ENCODE measurements at places on chromosomes 6 and 20.

DNA sequence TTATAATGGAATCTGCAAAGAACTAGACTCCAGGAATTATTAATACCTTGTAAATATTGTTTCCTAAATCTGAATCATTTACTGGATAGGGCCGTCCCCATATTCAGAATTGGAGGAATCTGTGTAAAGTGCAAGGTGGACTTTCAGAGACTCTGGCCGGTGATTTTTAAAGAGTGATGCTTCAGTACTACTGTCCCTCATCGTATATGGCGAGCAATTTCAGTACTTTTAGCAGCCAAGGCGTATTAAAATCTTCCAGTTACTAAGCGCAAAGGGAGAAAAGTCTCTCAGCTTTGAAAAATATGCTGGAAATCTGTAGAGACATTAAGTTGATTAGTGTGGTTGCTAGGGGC lies 483 bp downstream of the SMIM26 start:
- no peak for DNase-seq

GRCh38 chr20:37584238-37584807 lies 56.6 kb upstream of the BLCAP start:
- no peak for DNase-seq

DNA sequence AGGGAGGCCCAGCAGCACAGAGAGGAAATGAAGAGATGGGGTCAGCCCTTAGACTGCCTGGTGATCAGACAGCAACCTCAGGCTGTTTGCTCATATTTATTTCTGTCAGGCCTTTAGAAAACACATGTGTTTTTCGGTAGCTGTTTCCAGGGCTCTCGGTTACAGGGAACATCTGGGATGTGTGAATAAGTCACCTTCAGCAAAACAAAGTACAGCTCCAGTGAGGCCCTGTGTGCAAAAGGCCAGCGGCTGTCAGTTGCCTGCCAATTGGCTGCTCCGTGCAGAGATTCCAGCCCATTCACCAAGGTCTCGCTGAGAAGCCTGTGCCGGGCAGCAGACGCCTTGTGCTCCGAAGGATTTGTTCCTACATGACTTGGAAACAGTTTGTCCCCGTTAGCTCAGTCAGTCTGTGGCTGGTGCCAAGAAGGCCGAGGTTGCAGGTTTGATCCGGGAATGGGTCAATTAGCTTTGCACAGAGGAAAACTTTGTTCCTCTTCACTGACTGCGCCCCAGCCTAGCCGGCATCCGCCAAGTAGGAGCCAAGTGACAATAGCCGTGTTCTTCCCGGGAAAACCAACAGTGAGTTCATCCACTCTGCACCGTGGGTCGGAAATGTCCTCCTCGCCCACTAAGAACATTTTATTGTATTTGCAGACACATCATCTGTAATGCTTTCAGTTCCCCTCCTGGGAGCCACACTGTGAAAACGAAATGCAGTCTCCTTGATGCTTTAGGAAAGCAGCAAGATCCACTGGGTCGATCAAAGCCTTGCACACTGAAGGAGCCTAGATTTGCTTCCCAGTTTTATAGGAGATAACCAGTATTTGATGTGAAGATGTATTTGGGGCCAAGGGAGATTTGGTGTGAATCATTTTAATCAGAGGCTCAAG lies 315.4 kb upstream of the CDYL start:
- DNase-seq: no peak

- DNase-seq: no peak
These were observed 12.8 kb upstream of the SLC4A11 start for GRCh38 chr20:3251806-3252205.

DNA sequence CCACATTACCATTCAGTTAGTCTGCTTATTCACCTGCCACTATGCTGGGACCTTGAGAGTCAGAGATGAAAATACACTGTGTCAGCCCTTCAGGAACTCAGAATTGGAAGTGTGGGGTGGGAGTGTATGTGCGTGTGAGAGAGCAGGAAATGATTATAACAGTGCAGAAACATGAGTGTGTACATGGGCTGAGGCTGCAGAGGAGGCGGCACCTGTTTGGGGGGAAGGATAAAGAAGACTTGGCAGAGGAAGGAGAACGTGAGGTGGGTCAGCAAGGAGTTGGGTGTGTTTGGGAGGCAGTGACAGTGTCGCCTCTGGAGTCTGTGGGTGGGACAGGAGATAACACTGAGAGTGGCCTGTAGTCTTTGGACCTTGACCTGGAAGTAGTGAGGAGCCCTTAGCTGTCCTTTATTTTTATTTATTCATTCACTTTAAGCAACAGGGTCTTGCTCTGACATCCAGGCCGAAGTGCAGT lies 3.1 kb downstream of the CHMP4B start:
- DNase-seq: no peak

DNA sequence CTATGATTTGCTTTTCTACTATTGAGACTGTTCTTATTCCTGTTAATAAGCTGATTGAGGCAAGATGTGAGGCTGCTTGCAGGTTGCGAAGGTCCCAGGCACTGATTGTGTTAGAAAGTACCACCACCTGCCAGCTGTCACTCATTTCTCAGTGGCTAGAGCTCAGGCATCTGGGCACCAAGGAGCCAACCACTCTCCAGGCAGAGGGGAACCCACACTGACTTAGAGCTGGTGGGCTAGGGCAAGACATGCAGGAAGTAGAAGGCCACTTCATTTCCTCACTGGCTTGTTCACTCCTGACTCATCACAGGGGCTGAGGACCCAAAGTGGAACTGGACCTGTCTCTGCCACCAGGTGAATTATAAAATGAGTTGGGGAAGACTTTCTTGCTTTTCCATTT lies 7.8 kb upstream of the DLL1 start:
- DNase-seq: no peak

DNA sequence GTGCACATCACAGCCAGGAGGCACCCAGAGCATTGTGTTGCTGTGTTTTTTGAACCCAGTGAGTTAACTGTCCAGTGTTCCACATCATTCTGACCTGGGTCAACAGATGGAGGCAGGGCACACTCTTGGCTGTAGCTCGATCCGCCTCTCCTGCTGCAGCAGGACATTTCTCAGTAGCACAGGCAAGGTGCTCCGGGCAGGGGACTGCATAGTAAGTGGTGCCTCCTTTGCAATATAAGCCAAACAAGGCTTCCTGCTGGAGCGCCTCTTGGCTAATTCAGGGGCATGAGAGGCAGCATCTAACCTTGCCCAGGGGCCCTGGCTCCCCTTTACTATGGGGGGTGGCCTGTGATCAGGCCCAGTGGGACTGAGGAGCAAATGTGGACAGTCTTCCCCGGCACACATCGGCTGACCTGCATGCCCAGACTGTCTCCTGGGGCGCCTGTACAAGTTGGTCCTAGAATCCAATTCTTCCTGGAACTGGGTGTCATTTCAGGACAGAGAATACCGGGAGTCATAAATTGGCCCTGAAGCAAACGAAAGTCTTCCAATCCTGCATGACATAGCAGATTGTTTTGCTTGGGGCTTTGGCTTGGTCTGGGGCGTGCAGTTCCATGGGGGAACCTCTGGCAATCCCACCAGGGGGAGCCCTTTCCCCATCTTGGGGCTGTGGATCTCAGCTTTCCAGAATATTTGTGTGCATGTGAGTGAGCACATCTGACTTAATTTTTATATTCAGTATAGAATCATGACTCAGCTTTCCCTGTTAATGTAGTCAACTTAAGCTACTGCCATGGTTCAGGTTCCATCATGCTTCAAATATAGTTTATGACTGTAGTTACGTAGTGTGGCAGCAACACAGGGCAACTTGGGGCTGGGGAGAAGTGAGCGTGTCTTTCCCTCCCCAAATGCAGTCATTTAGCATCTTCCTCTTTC lies 56.0 kb upstream of the DDR1 start:
- DNase-seq: peak; percentile 27

- no peak for DNase-seq
These were observed 224.5 kb downstream of the NKAIN2 start for GRCh38 chr6:124028117-124028516.

DNA sequence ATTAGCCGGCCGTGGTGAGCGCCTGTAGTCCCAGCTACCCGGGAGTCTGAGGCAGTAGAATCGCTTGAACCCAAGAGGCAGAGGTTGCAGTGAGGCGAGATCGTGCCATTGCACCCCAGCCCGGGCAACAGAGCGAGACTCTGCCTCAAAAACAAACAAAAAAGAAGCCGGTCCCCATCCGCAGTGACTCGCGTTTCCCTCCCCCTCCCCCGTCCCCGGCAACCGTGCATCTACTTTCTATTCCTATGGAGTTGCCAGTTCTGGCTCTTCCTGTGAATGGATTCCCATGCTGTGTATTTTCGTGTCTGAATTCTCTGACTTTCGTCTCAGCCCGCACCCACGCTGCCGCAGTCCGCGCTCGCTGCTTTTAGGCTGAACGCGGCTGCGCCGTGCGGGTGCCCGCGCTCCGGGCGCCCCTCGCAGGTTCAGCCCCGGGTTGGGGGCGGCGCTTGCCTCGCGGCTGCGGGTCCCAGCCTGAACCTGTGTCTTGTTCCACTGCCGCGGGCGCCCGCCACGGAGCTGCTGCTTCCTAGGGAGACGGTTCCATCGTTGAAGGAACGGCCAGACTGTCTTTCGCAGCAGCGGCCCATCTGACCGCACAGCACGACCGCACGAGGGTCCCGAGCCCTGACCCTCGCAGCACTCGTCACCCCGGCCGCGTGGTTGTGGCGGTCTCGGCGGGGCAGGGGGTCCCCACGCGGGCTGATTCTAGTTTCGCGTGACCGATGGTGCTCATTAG lies 1.1 kb upstream of the MRGBP start:
- DNase-seq: no peak

GRCh38 chr6:43493833-43494232 lies 16.3 kb downstream of the LRRC73 start:
- DNase-seq: no peak

- DNase-seq: no peak
These were observed 107.8 kb upstream of the RNF217 start for GRCh38 chr6:124854338-124854922.

DNA sequence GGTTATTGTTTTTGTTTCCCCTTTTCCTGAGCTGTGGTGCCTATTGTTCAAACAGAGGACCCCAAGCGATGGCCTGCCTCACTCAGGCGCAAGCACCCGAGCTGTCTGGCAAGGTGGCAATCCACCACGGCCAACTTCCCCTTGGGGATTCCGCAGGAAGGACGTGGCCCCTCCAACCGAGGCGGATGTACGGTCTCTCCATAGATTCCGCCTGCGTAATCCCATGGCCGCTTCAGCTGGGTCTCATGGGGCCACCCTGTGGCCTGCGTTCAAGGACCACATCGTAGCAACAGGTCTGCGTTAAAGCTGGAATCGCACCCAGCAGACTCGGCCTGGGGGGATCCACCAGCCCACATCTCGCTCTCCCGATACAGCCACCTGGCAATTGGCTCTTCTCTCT lies 79.9 kb downstream of the CEBPB start:
- DNase-seq: no peak

DNA sequence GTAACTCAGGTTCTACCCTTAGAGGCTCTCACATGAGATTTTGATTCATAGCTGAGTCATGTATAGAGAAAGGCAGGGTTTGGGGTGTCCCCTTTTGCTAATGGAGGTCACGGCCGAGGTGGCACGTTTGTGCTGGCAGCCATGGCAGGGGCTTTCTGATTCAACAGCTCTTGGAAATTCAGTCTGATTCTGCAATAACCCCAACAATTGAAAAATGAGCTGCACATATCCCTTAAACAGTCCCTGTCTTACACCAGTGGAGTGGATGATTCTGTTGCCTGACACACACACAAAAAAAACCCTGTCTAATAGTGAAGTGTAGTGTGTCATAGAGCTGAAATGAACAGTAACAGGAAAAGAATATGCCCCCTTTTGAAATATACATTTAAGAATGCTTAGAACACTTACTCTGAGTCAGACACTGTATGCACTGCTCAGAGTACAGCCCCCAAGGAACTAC lies 40.4 kb upstream of the ARG1 start:
- no peak for DNase-seq

DNA sequence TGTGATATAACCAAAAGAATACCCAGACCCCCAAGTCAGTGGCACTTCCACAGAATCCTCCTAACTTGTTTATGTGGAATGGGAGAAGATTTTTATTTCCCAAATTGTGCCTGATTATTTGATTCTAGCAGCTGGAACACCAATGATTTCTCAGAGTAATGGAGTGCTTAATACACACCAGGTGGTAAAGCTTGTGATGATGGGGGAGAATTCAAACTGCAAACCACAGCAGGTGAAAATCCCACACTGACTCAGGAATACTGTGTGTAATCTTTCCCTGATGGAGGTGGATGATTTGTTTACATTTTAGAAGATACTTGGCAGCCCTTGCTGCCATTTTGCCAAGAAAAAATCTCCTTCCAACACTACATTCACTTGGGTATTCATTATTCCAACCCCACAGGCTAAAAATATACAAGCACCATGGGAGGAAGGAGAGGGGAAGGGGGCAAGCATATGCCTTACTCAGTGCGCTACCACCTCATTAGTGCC lies 212.7 kb upstream of the PLN start:
- DNase-seq: no peak

DNA sequence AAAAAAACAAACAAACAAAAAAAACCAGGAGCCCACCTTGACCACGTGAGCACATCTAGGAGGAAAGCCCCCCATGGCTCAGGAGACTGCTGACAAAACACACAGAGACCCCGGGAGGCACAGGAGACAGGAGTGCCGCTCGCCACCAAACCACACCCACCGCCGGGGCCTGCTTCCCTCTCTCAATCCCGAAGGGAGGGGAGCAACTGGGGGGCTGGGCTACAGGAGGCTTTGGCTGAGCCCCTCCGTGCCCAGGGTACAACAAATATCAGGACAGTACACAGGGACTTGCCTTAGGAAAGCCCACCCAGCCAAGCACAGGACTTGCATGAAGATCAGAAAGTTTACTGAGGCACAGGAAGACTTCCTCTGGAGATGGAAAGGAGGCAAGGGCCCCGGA lies 102.5 kb downstream of the TAF4 start:
- DNase-seq: no peak

DNA sequence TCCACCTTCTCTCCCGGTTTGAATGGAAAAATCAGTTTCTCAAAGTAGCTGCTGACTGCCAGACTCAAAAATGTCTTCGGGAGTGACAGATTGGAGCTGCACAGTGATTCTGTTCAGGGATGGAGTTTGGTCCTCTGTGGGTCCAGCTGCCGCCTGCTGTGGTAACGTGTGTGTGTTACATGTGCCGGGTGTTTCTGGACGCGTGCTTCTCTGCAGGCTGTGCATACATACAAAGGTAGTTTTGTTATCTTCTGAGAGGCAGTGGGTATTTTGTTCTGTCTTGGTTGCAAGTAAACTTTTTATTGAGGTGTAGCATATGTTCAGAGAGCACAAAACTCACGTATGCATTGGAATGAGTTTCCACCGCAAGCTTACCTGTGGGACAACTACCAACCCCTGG lies 41.3 kb upstream of the NAA20 start:
- no peak for DNase-seq
